ENCODE measurements at places on chromosomes 3 and 15.
A peak's percentile ranks its signal among the peaks of the same experiment; 100 is the strongest.

GRCh38 chr15:62334536-62334935 lies 169.5 kb upstream of the C2CD4B start:
- DNase-seq = no peak

- DNase-seq = no peak
These were observed 37.6 kb downstream of the RAB8B start for GRCh38 chr15:63226966-63227401.

DNA sequence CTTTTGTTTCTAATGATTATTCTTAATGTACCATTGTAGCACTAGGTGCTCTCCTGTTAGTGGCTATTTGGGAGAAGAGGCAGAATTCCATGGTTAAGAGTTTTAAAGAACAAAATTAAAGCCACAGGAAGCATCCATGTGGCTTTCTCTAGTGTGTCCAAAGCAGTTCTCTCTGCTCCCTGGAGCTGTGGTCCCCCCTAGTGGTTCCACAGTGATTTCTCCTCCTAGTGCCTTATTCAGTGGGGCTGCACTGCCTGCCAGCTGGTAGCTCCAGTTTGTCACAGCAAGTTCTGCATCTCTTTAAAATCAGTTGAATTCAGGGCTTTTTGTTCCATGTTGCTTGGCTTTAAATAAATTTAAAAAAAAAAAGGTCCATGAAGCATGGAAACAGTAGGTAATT lies 39.6 kb upstream of the FAM98B start:
- no peak for DNase-seq

GRCh38 chr3:110459021-110459420 lies 612.6 kb upstream of the NECTIN3 start:
- DNase-seq = no peak

DNA sequence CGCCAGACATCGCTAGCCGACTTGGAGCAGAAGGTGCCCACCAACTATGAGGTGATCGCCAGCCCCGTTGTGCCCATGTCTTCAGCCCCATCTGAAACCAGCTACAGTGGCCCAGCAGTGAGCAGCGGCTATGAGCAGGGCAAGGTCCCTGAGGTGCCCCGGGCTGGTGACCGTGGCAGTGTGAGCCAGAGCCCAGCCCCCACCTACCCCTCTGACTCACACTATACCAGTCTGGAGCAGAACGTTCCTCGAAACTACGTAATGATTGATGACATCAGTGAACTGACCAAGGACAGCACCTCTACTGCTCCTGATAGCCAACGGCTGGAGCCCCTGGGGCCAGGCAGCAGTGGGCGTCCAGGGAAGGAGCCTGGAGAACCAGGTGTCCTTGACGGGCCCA lies 12.9 kb upstream of the APEH start:
- DNase-seq = no peak

GRCh38 chr3:40584625-40585189 lies 59.9 kb downstream of the ZNF621 start:
- DNase-seq = peak; percentile 63

- DNase-seq = peak; percentile 2
These were observed 63.1 kb upstream of the UBE3A start for GRCh38 chr15:25501828-25502446.

GRCh38 chr3:126983276-126983652 lies 349 bp downstream of the PLXNA1 start:
- DNase-seq = no peak

DNA sequence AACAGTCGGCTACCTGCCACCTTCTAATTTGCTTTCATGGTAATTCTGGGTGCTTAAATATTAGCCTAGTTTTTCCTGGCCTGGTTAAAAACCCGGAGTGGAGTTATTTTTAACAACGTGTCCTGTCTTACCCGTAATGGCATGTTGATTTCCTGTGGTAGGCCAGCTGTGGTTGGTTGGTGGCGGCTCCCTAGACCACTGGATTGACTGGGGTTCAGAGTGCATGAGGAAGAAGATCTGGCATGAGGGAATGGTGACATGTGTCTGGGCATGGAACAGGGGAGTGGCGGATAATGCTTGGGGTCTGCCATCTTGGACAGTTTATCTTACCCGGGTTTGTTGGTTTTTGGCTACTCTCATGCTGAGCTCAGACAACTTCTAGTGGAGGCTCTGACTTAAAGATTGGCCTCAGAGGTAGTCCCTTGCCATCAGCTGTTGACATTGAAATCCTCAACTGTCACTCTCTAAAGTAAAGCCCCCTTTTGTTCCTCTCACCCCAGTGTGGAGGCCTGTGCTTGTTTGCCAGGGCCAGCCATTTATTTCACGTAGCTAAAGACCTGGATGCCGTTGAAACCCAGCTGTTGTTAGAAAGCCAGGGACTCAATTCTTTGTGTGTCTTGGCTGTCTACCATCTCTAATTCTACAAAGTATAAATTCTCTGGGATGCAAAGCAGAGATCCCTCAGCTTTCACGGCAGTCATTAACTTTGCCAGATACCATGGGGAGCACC lies 81.6 kb downstream of the DNASE1L3 start:
- DNase-seq = no peak

GRCh38 chr3:156814295-156814694 lies 11.9 kb upstream of the LEKR1 start:
- no peak for DNase-seq

All from CD4-positive, alpha-beta T cell treated with Interleukin-2 at 100 ng/mL for 4 hours (primary cell).